GM04503 (cell line): ENCODE measurements at places on chromosomes 1 and 21.

DNA sequence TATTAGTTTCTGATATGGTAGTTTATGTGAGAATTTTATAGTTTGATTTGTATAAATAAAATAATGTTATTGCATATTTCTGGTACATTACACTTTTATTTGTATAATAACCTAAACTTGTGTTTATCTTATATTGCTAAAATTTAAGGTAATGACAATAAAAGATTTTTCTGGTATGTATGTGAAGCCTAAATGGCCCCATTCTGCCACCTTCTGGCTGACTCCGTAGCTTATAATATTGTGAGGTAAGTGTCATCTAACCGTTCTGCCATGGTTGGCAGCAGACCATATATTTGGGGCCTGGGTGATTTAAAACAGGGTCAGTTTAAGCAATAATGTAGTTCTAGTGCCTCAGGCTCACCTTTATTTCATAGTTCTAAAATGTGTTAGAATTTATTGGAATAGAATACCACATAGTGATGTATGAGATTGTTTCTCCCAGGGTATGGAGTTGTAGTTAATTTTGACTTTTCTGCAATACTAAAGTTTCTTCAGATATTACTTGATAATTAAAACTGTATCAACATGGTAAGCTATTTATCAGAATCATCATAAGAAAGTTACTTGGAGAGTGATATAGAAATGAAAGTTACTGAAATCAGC, 21.2 kb upstream of the PRKACB start:
- DNase-seq, result no peak

DNA sequence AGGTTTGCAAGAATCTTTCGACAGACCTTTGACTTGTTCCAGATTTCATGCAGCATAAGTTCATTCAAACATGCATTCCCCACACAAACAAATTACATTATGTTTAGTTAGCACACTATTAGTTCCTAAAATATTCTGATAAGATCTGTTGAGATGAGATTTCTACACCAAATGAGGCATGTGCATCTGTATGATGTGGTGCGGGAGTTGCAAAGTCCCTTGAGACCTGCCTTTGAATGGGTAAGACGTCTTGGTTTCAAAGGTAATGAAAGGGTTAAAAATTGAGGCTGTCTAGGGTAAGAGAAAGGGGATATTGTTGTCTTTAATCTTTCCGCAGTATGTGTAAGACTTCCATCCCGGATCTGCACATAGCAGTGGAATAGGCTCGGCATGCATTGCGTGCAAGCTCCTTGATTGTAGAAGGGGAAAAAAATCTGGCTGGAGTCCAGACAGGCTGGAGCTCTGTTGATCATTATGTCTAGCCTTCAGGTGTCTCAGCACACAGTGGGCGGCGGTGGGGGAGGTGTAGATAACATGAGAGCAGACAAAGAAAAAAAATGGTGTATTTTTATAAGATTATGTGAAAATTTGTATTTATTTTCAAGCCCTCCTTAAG, 296.6 kb downstream of the PTPRC start:
- no peak for DNase-seq

- DNase-seq, result no peak
Measured at GRCh38 chr1:31435471-31436409, 22.7 kb downstream of the SERINC2 start.

DNA sequence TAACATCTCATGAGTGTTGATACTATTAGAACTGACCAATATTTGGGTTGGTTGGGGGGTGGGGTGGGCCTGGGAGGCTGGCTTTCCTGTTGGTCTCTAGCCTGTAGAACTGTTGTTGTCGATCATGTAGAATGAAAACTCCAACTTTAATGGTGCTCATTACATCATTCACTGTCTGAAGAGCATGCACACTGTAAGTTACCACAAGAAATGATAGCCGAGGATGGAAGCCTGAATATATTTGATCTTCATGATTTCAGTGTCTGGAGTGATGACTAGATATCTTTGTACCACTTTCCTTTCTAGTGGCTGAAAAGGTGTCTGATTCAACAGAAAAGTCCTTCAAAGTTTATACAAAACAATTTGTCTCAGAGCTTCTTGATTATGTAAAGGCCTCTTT, 123.6 kb downstream of the XCL2 start:
- no peak for DNase-seq

- DNase-seq, result no peak
Measured at GRCh38 chr1:230212405-230212936, 145.4 kb downstream of the GALNT2 start.

GRCh38 chr1:175090780-175091179, 23.1 kb downstream of the TNN start:
- DNase-seq, result no peak

- DNase-seq, result no peak
Measured at GRCh38 chr1:48681476-48682305, 95.0 kb downstream of the BEND5 start.

- no peak for DNase-seq
Measured at GRCh38 chr1:163084330-163084729, 15.2 kb downstream of the RGS4 start.

DNA sequence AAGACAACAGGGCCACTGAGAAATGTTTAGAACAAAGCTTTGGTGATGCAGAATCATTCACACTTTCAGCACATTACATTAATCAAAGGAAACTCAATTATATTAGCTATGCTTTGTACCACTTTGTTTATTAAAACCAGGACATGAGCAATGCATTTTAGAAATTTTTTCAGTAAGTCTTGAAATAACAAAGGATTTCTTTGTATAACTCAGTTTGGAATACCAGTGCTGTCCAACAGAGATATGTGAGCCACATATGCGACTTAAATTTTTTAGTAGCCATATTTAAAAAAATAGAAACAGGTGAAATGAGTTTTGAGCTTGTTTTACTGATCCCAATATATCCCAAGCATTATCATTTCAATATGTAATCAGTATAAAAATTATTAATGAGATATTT, 18.8 kb upstream of the F3 start:
- no peak for DNase-seq

DNA sequence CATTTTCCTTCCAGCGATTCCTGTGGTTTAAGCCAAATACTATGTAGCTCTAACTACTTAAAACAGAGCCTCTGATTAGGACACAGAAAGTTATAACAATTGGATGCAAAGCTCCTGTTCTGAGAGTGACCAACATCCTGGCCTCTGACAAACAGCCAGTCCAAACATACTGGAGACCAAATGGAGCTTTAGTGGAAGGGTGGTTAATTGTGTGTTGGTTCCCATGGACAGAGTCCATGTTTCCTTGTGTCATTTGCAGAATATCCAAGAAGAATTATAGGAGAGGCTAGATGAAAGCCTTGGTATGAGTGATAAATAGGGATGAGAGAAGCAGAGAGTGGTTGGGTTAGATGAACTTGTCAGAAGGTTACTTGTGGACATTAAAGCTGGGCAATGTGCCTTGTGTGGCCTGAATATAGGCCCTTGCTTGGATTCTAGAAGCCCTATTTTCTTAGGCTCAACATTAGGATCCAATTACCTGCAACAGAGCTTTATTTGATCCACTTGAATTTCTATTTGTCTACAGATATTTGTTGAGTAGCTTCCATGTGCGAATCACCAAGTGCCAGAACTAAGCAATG, 180.5 kb upstream of the GORAB start:
- peak; percentile 37 for DNase-seq

DNA sequence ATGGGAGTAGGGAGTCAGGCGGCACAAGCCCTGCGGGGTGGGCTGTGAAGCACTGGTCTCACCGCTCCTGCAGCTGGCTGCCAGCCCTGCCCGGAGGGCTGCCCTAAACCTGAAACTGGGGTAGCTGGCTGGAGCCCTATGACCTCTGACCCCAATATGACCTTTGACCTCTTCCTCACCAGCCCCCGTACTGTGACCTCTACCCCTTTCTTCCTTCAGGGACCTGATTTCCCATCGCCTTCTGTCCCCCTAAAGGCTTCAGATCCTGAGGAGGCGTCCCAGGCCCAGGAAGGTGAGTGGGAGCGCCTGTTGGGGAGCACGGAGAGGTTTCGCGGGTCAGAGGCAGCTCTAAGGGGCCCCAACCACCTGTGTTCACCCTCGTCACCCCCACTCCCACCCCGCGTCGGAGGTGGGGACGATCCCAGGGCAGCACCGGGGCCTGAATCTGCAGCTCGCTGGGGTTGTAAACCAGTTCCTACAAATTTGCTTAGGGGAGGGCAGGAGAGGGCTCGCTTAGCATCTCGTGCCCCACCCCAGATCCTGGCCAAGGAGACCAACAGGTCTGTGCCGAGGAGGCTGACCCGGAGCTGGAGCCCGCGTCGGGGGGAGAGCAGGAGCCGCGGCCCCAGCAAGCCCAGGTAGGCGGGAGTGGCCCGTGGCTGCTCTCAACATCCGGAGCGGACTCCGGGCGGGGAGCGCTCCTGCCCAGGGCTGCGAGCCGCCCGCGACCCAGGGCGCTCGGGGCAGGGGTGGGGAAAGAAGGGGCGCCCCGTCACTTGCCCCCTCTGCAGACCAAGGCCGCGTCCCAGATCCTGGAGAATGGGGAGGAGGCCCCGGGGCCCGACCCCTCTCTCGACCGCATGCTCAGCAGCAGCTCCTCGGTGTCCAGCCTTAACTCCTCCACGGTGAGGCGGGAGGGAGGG, 7.3 kb downstream of the SYTL1 start:
- DNase-seq, result no peak

GRCh38 chr21:44983421-44984206, 43.8 kb downstream of the SLX9 start:
- DNase-seq, result no peak

- no peak for DNase-seq
Measured at GRCh38 chr1:198922638-198923430, 284.0 kb downstream of the PTPRC start.

DNA sequence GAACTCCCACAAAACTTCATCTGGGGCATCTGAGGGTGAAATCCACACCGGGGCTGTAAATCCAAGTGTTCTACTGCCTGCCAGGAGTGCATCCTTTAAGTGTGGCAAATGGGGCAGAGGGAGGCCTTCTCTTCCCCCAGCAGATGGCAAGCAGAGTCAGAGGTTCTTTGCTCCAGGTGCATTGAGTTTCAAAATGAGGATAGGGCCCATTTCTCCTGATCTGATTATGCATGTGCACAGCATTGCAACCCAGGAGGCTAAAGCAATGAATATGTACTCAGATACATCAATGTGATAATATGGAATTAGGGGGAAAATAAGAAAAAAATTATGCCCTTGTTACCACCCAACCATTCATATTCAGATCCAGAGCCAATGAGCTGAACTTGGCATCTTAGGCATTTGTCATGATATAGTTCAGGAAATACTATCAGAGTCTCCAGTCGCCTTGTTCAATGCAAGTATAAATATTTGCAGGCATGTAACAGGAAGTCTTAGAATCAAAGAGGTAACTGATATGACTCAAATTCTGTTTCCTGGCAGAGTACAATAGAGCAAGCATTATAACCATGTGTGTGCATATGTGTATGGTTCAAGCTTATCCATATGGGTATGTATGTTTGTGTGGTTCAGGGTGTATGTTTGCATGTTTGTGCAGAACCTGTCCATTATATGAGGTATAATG, 473.8 kb upstream of the PKN2 start:
- DNase-seq, result no peak

- no peak for DNase-seq
Measured at GRCh38 chr1:212514056-212514614, 81.4 kb downstream of the NENF start.

DNA sequence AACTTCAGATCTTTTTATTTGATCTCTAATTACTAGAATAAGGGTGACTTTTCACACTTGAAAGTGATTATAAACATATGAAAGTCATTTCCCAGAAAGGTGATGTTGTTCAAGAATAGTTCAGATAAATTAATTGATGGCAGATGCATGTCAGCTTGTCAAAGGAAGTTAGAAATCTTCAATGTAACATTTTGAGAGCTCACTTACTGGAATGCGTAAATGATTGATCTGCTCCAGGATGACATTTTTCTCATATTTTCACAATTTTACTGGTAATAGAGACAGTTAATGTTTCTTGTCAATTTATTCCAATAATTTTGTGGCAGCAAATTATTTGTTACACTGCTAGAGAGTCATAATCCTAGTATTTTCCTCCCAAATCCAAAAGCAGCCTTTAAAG, 424.2 kb downstream of the PLA2G4A start:
- no peak for DNase-seq

- no peak for DNase-seq
Measured at GRCh38 chr1:94032637-94033036, 88.3 kb downstream of the ABCA4 start.

GRCh38 chr1:207152792-207153468, 48.9 kb downstream of the C4BPA start:
- DNase-seq, result no peak

DNA sequence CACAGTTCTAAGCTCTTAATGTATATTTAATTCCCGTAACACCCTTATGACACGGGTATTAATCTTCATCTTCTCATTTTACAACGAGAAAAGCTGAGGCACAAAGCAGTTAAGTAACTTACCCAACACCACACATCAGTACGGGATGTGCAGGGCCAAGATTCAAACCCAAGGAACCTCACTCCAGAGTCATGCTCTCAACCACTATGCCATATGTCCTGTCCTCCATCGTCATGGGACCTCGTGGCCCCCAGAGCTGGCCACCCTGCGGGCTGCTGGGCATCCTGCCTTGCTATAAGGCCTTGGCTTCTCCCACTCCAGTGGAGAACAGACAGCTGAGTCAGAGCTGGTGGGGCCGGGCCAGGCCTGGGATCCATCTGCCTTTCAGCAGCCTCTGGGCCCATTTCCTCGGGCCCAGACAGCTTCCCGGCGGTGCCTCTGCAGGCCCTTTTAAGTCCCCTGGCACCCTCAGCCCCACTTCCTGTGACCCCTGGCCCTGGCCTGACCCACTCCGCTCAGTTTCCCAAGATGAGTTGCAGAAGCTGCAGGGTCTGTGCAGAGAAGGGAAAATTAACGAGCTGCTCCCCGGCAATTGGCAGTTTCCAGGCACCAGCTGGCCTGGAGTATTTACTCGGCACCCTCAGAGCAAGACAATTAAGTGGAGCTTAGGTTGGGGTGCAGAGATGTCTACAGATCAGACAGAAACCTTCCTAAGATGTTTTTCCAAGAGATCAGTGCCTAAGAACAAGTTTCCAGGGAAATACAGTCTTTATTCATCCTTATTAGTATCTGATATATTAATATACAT, 98.2 kb downstream of the EPHB2 start:
- peak; percentile 54 for DNase-seq

DNA sequence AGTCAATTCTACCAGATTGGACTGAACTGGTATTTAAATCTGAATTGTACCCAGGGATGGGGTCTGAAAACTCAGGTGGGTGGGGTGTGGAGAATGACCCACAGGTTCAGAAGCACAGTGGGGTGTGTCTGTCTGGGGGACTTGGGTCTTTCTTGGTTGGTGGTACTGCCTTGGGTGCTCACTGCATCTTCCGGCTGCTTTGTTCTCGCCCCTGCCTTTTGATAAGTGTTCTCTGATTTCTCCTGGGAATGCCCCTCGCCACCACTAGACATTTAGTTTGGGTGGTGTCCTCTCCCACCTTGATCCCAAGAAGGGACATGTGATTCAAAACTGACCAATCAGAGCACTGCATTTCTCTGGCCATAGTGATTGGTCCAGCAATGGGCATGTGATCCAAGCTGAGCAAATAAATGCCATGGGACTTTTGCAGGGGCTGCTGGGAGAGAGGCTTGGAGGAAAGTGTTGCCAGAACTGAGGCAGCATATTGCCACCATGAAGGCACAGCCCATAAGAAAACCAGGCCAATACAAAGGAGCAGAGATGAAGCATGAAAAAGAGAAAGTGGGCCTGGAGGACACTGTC, 270.5 kb downstream of the NPHP4 start:
- DNase-seq, result no peak
